ENCODE measurements at places on chromosomes 11 and 22.

DNA sequence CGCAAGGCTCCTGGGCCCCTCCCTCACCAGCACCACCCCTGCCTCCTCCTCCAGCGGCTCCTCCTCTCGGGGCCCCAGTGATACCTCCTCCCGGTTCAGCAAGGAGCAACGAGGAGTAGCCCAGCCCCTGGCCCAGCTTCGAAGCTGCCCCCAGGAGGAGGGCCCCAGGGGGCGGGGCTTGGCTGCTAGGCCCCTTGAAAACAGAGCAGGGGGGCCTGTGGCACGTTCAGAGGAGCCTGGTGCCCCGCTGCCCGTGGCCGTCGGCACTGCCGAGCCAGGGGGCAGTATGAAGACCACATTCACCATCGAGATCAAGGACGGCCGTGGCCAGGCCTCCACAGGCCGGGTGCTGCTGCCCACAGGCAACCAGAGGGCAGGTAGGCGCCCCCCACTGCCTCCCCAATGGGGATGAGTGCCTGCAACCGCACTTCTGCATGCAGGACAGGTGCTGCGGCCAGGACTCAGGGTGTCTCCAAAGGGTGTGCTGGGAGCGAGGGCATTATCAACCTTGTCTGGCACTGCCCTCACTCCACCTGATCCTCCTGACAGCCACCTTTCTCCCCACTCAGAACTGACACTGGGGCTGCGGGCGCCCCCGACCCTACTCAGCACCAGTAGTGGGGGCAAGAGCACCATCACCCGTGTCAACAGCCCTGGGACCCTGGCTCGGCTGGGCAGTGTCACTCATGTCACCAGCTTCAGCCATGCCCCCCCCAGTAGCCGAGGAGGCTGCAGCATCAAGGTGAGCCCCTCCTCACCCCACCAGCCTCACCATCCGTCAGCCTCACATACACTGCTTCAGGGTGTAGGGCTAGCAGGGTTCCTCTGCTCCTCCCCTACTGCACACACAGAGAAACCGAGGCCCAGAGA lies 10.2 kb downstream of the SMTN start:
- no peak for DNase-seq

GRCh38 chr11:108803776-108804175 lies 138.9 kb downstream of the DDX10 start:
- no peak for DNase-seq

GRCh38 chr11:120532082-120532831 lies 20.7 kb downstream of the GRIK4 start:
- no peak for DNase-seq

GRCh38 chr11:23961503-23962338 lies 535.1 kb upstream of the LUZP2 start:
- DNase-seq, result no peak

DNA sequence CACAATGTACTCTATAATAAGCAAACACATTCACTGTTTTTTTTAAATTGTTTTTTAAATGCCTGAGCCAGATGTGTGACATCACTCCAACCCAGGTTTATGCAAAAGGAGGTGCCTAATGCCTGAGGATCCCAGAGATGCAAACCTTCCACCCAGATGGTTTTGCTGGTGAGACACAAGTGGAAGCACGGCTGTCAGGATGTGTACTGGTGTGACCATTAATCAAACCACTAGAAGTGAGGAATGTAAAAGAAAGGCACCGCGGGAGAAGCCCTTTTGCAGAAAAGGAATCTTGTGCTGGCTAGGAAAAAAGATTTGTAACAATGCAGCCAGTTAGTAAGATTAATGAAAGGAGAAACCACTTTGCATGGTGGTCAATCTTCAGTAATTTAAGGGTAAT lies 407.4 kb downstream of the LARGE1 start:
- no peak for DNase-seq

Data from NCI-H226 (cell line).